ENCODE measurements at places on chromosomes 3 and 15.

GRCh38 chr3:146102885-146103284, 58.1 kb downstream of the PLOD2 start:
- no peak for DNase-seq

DNA sequence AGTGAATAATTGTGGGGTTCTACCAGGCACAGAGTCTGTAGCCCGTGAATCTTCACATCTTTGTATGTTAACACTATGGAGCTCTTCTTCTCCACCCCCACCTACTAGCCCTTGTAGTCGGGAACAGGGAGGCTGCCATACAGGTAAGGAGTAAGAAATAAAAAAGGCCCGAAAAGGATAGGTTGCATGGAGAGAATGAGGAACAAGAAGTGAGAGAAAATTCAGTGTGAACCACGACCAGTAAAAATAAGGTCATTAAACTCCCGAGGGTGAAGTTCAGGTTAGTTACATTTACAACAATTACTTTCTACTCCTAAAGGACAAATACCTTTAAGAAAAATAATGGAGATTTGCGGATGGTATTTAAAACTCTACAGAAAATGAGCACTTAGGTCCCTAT, 53.3 kb downstream of the OSBPL10 start:
- no peak for DNase-seq

DNA sequence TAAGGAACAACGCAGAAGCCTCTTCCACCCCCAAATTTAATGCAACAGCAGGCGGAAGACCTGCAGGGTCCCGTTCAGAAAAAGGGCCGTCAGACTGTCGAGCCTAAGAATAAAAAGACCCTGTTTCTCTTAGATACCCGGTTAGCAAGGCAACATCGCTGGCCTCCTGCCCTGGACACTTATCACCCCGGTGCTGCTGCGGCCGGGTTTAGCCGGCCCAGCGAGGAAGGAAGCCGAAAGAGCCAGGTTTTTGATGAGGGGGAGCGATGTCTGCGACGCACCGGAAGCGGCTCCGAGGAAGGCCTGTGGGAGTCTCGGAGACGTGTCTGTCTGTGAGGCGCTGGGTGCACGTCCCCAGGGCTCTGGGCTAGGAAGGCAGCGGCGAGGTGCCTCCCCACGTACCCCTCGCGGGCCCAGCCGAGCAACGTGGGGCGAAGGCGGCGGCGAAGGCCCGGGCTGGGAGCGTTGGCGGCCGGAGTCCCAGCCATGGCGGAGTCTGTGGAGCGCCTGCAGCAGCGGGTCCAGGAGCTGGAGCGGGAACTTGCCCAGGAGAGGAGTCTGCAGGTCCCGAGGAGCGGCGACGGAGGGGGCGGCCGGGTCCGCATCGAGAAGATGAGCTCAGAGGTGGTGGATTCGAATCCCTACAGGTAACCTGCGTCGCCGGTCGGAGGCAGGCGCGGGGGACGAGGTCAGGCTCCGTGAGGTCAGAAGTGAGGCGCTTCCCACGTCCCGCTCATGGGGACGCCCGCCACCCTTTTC, at the start of gene UBA5:
UBA5 (plus strand) TSS at position 278 of the 759 bp plus-strand sequence; CDS start at position 487, 209 bp downstream.
- peak; percentile 49 for DNase-seq

- no peak for DNase-seq
Measured at GRCh38 chr3:176933704-176934103, 263.6 kb downstream of the TBL1XR1 start.

DNA sequence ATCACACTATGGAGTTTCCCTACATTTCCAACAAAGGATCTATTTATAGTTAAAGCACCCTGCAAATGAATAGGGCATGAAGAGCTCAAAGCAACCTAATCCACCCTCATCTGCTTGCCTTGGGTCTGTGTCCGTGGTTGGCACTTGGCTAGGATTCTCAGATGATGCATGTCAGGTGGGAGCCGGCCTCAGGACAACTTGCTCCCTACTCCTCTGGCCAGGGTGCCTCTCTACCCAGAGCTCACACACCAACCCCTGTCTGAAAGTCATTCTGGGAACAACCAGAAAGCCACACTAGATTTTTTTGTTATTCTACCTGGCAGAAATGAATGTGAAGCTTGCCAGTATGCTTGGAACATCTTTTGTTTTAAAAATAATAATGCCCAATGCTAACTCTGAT, 13.2 kb downstream of the ARHGEF3 start:
- no peak for DNase-seq

DNA sequence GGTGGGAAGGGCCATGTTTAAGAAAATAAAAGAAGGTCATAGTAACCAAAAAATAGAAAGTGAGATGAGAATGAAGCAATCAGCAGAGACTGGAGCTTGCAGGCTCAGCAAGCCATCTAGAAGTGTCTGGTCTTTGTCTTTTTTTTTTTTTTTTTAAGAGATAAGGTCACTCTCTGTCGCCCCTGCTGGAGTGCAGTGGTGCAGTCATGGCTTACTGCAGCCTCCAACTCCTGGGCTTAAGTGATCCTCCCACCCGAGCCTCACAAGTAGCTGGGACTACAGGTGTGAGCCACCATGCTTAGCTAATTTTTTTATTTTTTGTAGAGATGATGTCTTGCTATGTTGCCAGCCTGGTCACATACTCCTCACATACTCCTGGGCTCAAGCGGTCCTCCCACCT, 36.2 kb downstream of the GXYLT2 start:
- no peak for DNase-seq
